ENCODE measurements at places on chromosomes 12 and 14. TPM values are rescaled to one million over a fixed set of nuclear protein-coding genes. Genes with fewer than 3 reads are reported as not detected.

KSR2 gene
- 0.12 TPM for total RNA-seq

RPS6KA5 gene
- 18.8 TPM for total RNA-seq

NRL gene
- 1.2 TPM for total RNA-seq

BEGAIN gene
- total RNA-seq = 3.3 TPM

GRCh38 chr14:30337456-30337855 lies 221.5 kb upstream of the G2E3 start:
- no peaks in the 10 kb centered on the region for H3K36me3 ChIP-seq
- H3K4me1 ChIP-seq = peaks cover 18% of the 10 kb centered on the region
- DNase-seq = no peak
- peaks cover 3% of the 10 kb centered on the region for H3K27me3 ChIP-seq
- no peak overlapping the region for H3K4me3 ChIP-seq

- H3K4me1 ChIP-seq = peaks cover 37% of the 10 kb centered on the region
- H3K4me3 ChIP-seq = peak within 1 kb of the TSS; percentile 84
- DNase-seq = peak; percentile 79
- H3K36me3 ChIP-seq = no peaks in the 10 kb centered on the region
- no peaks in the 10 kb centered on the region for H3K27me3 ChIP-seq
Observed at GRCh38 chr12:53499266-53500141, at the start of gene MAP3K12. TSS of gene MAP3K12 (minus strand) at chr12:53499458. CDS start at chr12:53487391, 12,067 bp downstream.

- H3K36me3 ChIP-seq = no peaks in the 10 kb centered on the region
- H3K27me3 ChIP-seq = no peaks in the 10 kb centered on the region
- no peak overlapping the region for H3K4me3 ChIP-seq
Observed at GRCh38 chr14:22220427-22220826, 368.6 kb downstream of the DAD1 start.

- H3K27ac ChIP-seq = peak within 1 kb of the TSS; percentile 98
- H3K4me1 ChIP-seq = peaks cover 32% of the 10 kb centered on the region
- no peaks in the 10 kb centered on the region for H3K27me3 ChIP-seq
Observed at GRCh38 chr12:11649413-11650285, at the start of gene ETV6. TSS of gene ETV6 (plus strand) at chr12:11649674. CDS start at chr12:11650128, 454 bp downstream.
